ENCODE measurements at places on chromosomes 12 and 14.
A peak's percentile ranks its signal among the peaks of the same experiment; 100 is the strongest.

- no peak for DNase-seq
Observed at GRCh38 chr12:68891141-68891540, 41.8 kb downstream of the CPM start.

GRCh38 chr12:94157981-94158411, 9.6 kb downstream of the PLXNC1 start:
- DNase-seq = no peak

DNA sequence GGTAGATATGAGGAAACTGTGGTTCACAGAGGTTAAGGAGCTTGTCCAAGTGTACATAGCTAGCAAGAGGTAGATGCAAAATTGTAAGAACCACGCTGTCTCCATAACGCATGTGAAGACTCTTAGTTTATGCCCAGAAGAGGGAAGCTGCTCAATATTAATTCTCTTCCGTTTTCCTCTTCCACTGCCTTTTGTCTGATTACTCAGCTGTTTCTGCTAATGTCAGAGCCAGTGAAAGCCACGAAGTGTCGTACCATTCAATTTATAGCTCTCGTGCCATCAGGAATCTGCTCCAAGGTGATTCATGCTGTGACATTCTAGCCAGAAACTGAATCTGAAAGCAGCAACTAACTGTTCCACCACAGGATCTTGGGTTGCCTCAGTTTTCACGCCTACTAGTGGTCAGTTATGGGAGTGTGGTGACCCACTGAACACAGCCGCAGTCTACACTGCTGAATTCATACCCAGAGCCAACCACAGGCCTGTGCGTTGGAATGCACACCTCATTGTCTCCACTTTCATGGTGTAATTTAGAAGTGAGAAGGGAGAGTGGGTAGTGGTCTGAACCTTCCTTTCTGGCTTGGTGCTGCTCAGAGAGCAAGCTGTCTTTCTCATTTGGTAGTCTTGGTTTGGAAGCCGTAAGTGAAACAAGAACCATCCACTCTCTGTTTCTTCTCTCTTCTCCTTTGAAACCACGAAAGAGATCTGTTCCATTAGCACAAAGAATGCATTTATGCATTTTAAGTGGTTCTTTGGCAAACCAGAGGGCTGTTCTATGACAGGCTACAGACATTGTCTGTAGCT, 74.2 kb upstream of the NAP1L1 start:
- peak; percentile 83 for DNase-seq

DNA sequence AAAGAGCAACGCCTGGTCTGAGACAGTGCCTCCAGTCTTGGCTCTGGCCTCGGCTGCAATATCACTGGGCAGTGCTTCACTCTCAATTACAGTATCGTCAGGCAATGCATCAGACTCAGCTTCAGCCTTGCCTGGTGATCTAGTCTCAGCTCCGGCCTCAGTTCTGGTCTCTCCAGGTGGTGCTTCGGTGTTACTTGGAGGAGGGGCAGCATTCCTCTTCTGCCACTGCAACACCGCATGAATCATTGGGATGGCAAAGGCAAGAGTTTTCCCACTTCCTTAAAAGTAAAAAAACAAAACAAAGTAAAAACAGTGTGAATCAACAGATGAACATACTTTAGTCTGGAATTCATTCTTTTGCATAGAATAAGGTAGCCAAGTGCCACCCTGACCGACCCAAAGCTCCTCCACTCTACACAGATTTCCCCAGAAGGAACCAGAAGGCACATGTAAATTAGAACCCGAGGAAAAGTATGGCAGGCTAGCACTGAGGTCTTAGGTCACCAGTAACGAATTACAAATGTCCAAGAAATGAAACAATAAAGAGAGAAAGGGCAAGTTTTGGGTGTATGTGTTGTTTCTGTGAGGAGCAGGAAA, 18.6 kb downstream of the DDX24 start:
- peak; percentile 32 for DNase-seq

DNA sequence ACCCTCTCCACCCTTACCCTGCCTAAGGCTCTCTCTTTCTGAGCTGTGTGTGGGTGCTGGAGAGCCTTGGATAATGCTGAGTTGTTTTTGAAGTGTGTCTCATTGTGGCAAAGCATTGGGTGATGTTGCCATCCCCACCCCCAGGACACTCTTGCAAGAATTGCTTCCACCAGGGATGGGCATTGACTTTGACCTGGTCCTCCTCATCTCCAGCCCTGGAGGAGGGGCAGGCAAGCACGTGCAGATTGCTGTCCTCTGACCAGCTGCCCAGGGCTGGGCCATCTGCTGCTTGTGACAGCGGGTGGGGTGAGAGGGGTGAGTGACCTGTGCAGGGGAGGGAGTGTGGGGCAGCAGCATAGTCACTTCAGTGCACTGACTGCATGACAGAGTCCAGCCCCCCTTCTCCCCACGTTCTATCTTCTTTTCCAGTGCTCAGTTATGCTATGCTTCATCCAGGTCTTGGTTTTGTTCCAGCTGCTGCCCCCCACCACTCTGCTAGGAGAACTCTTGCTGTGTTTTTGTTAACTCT, 26.2 kb downstream of the SUSD6 start:
- no peak for DNase-seq

DNA sequence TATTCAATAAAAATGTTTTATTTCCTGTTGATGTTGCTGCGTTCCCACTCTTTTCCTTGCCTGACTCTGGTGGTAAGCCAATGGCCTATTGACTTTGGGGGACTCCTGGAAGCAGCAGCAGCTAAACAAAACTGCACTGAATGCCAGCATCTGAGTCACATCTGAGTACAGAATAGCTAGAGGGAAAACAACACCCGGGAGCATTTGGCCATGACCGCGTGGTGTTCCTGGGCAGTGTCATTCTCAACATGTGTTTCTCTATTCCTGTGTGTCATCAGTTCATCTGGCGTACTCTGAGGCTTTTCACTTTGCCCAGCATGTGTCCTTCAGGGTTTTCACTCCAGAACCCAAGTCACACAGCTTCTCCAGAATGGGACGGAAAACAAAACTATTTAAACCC, 238.8 kb downstream of the PAWR start:
- DNase-seq = peak; percentile 86

DNA sequence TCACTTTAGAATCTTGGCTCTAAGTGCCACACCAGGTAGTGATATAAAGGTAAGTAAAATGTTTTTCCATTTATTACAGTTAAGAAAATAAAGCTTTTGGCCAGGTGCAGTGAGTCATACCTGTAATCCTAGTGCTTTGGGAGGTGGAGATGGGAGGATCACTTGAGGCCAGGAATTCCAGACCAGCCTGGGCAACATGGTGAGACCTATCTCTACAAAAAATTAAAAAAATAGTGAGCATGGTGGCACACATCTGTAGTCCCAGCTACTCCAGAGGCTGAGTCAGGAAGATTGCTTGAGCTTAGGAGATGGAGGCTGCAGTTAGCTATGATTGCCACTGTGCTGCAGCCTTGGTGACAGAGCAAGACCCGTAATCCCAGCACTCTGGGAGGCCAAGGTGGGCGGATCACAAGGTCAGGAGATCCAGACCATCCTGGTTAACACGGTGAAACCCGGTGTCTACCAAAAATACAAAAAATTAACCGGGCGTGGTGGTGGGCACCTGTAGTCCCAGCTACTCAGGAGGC, 5.0 kb downstream of the FANCM start:
- no peak for DNase-seq

DNA sequence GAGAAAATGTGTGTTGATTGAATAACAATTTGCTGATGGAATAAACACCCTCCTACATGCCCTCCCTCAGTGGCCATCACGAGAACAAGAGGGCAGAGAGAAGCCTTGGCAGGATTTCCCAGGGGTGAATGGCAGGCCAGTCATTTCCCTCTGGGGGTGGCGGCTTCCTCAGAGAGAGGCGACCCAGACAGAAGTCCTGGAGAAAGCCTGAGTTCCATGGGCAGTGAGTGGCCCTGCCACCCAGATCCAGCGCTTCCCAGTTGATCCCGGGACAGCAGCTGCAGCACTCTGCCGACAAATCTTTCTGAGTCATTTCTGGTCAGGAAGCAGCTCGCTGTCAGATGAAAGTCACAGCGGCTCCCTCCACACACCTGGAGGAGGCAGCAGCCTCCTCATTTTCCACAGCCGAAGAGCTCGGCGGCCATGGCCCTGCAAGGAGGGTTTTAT, 123.0 kb downstream of the SCARB1 start:
- DNase-seq = no peak

- DNase-seq = no peak
Observed at GRCh38 chr12:22728987-22729386, 104.0 kb downstream of the ETNK1 start.

- peak; percentile 19 for DNase-seq
Observed at GRCh38 chr12:116427200-116427930, 131.8 kb upstream of the MAP1LC3B2 start.

- DNase-seq = no peak
Observed at GRCh38 chr14:99632410-99633035, 12.4 kb upstream of the HHIPL1 start.

Data from fibroblast of the aortic adventitia (primary cell).